ENCODE measurements at places on chromosomes 2 and 18.

GRCh38 chr2:229835596-229836283 is 86.1 kb downstream of the TRIP12 start:
- DNase-seq: no peak

DNA sequence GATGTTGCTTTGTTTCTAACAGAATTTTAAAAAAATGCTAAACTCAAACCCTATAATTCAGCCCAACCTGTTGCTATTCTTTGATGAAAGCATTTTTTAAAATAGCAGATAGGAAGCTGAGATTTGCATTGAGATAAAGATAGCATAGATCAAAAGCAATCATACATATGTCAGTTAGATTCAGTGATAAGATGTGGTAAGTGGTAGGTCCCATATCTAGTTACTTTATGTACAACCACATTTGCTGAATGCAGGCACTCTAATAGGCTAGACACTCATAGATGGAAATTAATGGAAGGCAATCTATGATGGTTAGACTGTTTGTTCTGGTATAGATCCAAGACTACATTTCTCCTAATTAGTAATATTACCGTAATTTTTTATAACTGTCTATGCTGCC is 27.2 kb upstream of the C1D start:
- no peak for DNase-seq

DNA sequence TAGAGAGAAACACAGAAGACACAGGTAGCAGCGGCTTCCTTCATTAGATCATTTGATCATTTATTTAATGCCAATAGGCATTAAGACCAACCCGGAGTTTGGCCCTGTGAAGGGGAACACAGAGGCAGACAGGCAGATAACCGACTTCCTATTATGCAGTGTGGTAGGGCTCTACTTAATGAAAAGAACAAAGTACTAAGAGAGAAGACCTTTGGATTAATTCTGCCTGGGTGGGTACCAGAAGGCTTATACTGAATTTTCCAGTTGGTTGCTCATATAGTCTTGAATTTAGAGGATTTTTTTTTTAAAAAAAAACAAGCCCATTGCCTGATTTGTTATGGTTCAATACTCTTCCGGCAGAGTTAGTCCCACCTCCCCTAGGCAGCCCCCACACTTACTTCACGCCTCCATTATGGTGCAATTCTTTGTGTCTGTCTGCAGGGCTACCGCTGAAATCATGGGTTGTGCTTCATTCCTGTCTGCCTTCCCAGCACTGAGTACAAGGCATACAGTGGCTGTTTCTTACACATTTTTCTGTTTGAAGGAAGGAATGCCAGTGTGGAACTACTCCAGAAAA is 244.3 kb upstream of the APCDD1 start:
- no peak for DNase-seq

- DNase-seq: no peak
Observed at GRCh38 chr2:152396051-152396511, 61.1 kb downstream of the FMNL2 start.

DNA sequence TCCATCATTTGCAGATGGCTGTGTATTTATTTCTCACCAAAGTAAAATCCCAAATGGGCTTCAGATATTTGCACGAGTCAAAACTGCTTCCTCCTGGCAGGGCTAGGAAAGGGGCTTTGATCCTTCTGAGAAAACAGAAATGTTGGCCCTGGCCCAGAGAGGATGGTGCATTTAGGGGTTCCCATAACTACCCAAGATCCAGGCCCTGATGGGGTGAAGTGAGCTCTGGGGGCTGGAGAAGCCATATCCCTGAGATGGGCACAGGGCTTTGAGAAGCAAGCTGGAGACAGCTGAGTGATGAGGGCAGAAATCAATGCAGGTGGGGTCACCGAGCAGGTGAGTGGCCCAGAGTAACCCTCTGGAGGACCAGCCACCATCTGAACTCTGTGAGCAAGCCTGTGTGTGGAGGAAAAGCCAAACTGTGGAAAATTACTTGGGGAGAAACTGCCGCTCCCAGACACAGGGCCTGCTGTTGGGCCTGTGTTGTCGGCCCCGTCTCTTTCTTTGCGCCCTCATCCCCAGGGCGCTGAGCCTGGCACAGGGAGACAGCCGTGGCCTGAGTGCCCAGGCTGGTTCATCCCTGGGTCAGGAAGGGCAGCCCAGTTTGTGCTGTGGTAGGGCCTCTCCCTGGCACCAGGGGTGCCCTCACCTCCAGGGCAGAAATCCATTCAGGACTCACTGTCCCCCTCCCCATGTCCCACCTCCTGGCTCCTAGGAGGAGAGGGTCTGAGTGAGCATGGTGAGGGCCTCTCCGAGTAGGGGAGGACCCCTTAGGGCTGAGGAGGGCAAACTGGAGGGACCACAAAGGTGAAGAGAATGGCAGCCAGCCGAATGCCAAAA is 167.8 kb upstream of the HAAO start:
- DNase-seq: no peak

GRCh38 chr18:50928551-50928950 is 39.3 kb upstream of the ELAC1 start:
- no peak for DNase-seq

DNA sequence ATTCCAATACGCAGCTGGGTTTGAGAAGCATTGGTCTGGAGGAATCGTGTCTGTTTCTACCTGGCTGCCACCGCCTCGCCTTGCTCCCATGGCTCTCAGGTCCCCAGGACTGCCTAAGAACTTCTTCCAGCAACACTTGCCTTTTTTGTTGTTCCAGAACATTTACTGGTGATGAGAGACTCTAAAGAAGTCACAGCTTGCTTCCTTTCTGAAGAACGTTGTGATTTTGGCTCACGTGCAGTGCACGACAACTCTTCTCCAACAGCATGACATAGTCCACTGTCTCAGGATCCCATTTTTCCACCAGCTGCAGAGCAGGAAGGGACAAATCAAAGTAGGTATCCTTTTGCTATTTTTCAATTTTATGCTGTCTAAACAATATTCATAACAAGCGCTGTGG is 940.9 kb downstream of the SLC4A3 start:
- DNase-seq: no peak

- DNase-seq: no peak
Observed at GRCh38 chr18:63741769-63742168, 33.4 kb upstream of the SERPINB7 start.

DNA sequence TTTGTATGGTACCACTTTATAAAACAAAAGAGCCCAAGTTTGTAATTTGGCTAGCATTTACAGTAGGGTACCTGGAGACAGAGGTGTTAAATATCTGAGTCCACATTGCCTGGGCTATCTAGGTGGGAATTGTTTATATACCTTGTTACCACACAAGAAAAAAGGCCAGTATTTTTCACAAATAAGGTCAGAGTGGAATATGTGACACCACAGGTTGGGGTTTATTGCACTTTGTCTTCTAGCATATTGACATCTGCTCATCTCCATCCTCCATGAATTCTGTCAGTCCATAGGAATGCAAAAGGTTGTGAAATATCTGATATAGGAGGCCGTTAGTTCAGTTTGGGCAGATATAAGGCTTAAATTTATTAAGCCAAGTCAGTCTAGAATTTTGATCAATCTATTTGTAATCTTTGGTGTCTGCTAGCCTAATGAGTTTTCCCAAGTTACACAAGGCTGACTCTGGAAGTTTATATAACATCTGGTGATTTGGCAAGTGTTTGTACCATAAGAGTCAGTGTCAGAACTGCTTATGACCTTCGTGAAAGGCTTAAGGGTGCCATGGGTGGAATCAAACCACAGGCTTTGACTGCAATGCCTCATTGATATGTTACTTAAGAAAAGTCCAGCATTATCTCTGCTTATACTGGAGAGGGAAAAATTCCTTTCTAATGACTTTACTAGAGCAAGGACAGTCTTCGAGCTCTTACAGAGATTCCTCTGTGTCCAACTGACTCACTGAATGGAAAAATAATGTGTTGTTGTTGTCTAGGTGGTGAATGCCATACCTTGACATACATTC is 11.3 kb upstream of the DPP4 start:
- DNase-seq: no peak

Measured in CD8-positive, alpha-beta T cell (primary cell).